ENCODE measurements at places on chromosomes 11 and 22.

DNA sequence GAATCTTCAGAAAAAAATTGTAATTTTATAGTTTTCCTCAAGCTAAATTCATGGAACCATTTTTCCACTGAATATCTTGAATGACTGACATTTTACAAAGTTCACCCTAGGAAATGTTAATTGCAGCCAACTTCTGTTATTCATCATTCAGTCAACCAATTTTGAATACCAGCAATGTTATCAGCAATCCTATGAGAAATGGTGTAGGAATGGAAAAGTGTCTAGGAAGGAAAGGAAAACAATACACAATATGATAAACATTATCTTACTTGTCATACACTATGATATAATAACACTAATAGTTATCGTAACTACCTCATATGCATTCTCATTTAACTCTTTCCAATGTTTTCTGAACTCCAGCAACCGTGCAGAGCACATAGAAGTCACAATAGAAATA is 790.5 kb upstream of the LRRC4C start:
- DNase-seq, result no peak

GRCh38 chr11:62601122-62601371 is 618 bp downstream of the MTA2 start:
- DNase-seq, result no peak

DNA sequence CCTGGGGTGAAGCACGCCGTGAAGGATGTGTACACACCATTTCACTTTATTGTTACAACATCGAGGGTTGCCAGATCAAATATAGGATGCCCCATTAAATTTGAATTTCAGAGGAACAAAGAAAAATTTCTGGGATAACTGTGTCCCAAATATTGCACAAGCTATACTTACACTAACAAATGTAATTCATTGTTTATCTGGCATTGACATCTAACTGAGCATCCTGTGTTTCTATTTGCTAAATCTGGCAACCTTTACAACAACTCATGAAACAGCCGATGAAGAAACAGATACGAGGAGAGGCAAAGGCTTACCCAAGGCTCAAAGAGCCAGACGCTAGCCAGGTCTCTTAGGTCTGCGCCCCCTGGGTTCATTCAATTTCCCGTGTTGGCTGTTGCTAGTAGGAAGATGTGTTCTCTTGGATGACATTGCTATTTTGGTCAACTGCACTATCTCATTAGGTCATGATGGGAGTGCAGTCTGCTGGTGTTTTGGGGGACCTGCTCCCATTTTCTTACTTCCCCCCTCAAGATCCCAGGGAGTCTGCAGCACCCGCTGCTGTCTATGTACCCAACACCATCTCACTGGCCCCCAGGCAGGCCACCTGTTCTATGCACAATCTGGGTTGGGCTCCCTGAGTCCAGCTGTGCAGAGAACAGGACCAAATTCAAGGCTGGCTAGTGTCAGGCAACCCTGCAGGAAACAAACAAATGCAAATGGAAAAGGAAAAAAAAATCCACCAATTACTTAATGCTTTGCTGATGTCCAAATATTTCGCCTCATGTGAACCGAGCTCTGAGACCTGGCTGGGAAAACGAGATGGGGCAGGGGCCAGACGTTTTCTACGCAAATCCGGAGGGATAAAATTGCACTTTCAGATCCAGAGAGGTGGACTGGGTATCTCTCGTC is 560.9 kb downstream of the MIAT start:
- no peak for DNase-seq

DNA sequence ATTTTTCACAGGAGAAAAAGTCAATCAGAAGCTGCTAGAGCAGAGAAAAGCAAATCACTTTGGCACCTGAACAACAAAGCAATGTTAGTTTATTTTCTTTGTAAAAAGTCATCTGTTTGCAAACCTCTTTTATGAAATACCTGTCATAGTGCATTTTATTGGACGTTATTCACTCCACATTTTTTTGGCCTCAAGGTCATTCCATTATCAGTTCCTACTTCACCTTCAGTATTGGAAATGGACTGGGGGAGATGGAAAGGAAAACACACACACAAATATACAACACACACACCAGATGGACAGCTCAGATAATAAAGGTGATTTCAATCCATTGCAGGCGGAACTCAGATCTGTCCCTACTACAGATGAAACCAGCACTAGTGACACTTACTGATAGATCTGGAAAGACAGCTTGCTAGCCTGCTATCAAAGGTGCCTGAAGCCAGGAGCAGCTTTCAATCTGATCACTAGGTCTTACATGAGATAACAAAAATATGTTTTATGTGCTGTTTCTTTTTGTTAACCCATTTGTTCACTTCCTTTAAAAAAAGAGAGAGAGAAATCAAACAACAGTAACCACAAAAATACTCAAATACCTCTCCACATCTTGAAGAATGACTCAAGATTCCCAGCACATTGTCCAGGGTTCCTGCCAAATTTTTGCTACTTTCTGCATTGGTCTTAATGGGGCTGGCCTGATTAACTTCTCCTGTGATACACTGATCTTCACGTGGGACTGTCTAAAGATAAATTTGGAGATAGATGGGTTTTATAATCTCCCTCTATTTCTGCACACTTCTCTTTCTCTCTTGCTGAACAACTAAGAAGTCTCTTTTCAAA is 844.3 kb upstream of the TENM4 start:
- DNase-seq, result no peak

DNA sequence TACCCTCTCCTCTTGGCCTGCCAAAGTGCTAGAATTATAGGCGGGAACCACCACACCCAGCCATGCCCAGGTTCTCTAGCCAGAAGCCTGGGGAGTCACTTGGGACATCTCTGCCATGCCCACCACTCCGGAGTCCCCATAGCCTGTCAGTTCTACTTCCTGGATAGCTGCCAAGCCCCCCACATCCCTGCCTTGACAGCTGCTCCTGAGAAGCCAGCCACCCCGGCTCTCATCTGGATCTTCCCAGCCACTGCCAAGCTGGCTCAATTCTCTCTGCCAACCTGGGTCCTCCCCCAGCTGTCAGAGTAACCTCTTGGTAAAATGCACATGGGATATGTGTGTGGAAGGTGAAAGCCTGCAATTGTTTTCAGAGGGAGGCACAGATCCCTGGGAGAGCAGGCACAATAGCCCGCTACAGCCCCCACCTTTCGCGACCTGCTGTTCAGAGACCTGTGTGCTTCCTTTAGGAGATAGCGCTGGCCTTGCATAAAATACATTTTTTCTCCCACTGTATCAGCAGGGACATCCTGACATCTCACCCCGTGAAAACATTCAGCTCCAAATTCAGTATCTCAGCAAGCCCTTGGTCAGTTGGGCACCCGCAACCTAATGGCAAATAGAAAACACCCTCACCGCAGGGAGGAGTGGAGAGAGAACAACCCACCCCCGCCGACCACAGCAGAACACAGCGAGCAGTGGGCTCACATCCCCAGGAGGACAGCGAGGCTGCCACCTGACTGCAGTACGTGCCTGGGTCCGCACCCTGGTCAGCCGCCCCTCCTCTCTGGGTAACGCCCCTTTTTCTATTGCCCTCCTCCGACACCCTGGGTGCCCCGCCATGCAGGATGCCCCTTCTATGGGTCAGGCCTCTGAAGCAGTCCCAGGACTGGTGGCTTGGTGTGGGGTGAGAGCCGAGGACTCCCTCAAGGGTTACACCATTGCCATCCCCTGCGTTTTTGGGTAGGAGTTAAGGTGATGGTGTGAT is 1342.2 kb downstream of the BRD1 start:
- no peak for DNase-seq

- DNase-seq, result no peak
Observed at GRCh38 chr11:88146106-88146505, 29.1 kb downstream of the RAB38 start.

DNA sequence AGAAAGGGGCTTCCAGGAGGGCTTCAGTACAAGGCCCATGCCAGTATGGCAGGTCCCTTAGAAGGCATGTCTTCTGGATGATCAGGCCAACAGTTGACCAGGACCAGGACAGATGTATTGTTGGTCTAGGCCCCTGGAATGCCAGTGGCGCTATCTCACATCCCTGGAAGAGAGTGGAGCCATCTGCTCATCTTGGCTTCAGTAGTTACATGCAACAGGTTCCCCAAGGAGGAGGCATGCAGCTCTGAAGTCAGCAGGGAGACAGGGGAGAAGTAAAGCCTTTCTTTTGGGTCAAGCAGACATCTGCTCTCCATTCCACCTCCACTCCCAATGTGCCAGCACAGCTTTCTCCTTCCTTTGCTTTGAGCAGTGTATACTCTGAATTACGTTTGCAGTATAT is 244.1 kb downstream of the KIRREL3 start:
- DNase-seq, result no peak

DNA sequence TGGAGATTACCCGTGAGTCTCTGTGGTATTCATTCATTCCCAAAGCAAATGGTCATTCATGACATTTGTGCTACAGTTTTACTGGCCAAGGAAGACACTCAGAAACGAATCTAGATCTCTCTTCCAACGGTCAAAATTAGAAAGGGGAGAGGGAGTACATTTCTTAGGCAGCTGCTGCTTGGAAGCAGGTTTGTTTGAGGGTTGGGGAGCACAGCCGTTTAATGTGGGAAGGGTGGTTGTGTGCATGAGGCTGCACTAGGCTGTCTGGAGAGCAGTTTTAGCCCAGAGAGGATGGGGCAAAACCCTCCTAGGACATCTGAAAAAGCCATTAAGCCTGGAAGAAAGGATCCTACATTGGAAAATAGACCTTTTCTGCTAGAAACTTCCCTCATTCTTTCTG is 29.7 kb upstream of the TIMP3 start:
- DNase-seq, result no peak

DNA sequence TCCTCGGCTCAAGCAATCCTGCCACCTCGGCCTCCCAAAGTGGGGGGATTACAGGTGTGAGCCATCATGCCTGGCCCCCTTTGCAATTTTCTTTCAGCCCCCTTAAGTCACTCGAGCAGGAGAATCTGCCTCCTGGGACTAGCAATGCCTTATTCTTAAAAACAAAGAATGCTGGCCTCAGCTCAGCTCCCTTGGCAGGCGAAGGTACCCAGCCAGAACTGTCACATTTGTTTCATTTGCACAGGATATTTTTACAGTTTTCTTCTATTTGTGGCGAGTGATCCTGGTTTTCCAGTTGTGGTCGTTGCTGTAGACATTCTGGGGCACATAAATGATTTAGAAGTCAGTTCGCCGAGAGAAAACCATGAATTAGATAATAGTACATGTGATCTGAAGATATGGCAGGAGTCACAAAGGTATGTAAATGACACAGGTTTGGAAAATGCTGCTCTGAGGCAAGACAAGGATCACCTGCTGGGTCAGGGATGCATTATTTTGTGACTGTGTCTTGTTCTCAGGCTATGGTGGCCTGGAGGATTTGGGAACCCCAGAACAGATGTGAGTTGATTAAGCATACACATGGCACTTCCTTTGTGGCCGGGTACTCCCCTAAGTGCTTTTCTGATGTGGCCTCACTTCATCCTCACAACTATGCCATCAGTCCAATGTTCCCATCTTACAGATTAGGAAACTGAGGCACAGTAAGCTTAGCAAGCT is 51.2 kb upstream of the SLC22A12 start:
- no peak for DNase-seq

GRCh38 chr11:95891423-95892170 is 32.3 kb downstream of the MTMR2 start:
- DNase-seq, result no peak

All from stimulated activated CD8-positive, alpha-beta memory T cell treated with anti-CD3 and anti-CD28 coated beads, Interleukin-4, amount 100 ng/mL, for 1 hour (primary cell).